Non-pigmented ciliary epithelial cell (primary cell): ENCODE measurements at places on chromosomes 12 and 14.

- DNase-seq = no peak
These were observed 36.4 kb downstream of the MEG3 start for GRCh38 chr14:100862277-100862676.

DNA sequence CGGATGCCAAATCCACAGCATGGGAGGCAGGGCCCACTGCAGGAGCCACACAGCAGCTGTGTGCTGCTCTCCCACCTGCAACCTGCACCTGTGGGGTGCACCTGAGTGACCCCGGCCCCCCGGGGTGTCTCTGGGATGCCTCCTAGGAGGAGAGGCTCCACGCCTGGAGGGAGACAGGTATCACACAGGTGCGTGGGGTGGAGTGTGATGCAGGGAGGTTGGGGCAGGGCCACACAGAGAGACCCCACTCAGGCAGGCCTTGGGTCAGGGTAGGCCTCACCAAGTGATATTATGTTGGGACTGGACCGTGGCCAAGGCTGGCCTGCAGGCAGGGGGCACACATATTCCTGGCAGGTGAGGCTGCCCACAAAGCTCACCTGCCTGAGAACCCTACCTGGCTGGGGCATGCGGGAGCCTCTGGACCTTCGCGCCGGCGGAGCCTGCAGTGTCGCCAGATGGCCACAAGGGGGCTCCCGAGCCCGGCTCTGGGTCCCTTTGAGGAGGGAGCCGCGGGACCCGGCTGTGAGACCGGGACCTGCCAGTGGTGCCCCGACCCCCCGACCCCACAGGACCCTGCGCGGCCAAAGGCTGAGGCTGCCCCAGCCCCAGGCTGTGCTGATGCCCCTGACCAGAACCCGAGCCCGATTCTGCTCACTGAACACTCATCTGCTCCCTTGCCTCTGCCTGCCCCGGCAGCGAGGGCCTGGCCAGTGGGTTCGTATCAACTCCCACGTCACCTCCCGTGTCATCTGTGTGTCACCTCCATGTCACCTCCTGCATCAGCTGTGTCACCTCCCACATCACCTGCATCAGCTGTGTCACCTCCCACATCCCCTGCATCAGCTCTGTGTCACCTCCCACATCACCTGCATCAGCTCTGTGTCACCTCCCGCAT, 11.4 kb downstream of the TMEM121 start:
- DNase-seq = no peak

- no peak for DNase-seq
These were observed 29.4 kb upstream of the PLD4 start for GRCh38 chr14:104895207-104895785.

DNA sequence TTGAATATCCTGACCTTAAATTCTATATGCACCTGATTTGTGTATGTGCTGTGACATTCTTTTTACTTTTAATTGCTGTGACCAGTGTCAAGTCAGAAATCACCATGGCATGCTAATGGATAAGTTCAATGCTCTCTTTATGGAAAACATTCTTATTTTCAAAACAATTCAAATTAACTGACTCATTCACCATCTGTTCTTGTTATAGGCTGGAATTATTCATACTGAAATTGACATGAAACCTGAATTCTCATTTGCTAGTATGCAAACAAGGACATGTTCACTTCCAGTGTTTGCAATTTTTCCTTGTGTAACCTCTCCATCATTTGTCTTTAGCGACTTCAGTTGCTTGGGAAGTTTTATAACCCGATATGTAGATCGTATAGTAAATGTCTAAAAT, at the start of gene TAS2R30:
TSS of gene TAS2R30 (minus strand) at position 340 of the 400 bp plus-strand sequence. CDS start 400 bp downstream, outside the sequence.
- no peak for DNase-seq

DNA sequence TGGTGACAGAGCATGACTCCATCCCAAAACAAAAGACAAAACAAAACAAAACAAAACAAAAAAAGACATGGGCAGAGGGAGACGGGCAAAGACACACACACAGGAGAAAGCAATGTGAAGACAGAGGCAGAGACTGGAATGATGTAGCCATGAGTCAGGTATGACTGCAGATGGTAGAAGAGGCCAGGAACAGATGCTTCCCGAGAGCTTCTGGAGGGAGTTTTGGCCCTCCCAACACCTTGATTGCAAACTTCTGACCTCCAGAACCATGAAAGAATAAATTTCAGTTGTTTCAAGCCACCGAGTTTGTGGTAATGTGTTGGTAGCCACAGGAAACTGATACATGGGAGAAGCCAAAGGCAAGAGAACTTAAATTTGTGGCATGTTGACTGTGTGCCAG, 27.1 kb downstream of the VWF start:
- DNase-seq = no peak

DNA sequence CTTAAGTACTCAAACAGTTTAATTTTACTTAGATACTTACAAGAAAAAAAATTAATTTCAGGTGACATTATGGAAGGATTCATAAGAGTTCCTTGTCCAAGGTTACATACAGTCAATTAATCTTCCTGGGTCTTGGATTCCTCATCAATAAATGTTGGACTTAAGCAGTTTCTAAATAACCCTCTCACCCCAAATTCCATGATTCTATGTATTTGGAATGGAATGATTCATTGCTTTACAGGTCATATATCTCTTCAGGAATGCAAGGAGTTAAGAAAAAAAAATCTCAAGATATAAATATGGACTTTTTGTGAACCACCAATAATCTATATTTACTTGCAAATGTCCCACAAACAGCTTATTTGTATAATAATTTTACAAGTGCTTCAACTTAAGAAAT, 84.2 kb upstream of the BMP4 start:
- peak; percentile 24 for DNase-seq

DNA sequence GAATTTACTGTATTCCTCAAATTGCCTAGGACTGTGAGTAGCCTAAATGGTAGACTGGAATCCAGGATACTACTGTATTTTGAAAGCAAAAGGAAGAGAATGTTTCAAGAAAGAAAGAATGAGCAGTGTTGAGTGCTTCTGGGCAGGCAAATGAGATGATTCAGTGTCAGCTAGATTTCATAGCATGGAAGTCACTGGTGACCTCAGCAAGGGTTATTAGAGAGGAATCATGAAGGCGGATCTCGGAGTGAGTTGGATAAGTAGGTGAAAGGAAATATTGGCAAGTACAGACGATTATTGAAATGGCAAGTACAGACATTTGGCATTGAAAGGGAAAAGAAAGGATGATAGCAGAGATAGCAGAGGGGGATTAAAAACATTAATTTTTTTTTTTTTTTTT, 27.1 kb downstream of the VRK1 start:
- peak; percentile 32 for DNase-seq

DNA sequence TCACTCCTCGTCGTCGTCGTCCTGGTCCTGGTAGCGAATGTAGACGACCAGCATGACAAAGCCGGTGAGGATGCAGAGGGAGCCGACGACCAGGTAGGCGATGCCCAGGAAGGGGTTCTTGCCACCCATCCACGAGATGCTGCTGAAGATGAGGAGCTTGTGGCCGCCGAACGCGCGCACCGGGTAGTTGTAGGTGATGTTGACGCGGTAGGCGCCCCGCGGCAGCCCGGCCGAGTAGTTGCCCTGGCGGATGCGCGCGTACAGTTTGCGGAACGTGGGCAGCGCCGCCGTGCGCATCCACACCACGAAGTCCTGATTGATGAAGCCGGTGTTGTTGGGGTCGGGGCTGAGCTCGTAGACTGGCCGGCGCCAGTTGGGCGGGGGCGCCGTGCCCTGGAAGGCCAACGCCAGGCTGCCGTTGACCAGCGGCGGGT, 1.0 kb downstream of the TMEM30B start:
- DNase-seq = no peak

DNA sequence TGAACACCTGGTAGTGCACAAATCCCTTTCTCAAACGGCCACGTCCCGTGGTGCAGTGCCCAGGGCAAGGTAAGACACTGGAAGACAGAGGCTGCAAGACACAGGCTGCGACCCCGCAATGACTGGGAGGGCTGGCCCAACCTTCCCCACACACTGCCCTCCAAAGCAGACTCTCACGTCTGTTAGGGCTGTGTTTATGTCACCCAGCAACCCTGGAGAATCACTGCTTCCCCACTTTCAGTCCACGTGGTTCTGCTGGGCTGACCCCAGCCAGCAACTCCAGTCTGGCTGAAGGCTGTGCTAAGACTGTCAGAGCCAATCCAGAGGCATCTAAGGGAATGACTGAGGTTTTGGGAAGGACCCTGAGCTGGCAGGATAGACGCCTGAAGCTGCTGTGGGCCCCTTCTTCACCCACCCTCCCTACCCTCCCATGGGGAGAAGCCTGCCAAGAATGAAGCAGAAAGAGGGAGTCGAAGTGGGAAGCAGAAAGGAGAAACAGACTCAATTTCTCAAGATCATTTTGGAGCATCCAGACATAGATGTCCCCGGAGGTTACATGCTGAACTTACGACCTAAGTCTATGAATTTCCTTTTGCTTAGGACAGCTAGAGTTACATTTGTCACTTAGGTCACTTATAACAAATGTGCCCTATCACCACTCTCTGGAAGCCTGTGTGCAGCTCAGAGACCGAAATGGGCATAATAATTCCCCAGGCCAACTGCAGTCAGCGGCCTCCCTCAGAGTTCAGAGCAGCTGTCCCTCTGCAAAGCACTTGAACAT, 11.7 kb downstream of the KDM2B start:
- DNase-seq = no peak

- DNase-seq = no peak
These were observed 261.7 kb downstream of the MSRB3 start for GRCh38 chr12:65540140-65540539.

GRCh38 chr12:32788405-32788804, 32.7 kb upstream of the YARS2 start:
- DNase-seq = no peak

DNA sequence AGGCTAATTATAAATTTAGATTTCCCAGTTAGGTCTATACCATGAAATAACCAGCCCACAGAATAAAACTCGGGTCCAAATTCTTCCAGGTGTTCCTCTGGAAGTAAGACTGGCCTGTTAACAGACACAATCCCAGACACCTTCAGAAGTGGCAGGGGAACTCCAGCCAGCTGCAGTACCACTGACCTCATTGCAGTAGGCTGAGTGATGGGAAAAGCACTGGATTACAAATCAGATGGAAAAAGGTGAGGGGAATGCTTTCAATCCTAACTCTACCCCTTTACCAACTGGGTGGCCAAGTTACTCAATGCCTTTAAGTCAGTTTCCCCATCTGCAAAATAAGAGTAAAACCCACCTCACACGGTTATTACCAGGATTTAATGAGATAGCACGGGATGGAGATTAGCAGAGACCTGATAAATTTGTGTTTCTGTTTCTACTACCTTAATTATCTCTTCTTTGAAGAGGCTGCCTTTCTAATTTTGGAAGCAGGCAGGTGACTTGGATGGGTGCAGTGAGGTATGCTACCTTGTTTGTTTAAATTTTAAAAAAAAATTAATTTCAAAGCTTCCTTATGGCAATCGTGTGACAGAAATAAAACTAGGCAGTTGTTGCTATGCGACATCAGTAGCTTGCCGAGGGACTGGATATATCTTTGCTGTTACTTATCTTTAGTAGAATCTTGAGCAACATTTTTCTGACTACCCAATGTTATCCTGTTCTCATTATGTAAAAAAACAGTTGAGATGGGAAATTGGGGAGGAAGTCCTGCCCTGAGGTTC, 167.3 kb upstream of the GRIN2B start:
- no peak for DNase-seq

DNA sequence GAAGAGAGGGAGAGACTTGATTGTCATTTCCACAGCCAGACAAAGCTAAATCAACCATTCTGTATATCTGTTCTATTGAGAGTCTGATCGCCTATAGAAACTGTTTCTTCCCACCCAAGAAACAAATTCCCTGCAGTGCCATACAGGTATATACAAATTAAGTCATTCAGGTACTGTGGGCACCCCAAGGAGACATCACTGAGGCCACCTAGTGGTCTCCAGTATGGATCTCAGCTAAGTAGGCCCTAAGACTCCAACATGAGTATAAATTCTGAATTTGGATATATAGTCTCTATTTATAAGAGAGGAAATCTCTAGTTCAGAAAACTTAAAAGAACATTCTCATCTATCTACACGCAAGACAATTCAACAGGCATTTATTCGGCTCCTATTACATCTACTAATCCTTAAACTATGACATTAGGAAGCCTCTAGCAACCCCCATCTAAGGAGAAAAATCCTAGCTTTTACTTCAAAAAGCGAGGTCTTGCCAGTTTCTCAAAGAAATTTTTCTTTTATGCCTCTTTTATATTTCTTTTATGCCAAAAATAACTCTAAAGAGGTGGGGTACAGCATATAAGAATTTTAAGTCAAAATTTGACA, 62.6 kb downstream of the DCAF5 start:
- no peak for DNase-seq

GRCh38 chr12:6322352-6322751, 11.9 kb downstream of the PLEKHG6 start:
- no peak for DNase-seq

- no peak for DNase-seq
These were observed 759.7 kb downstream of the GALC start for GRCh38 chr14:87233266-87233665.

GRCh38 chr12:85156569-85156968, 120.4 kb downstream of the LRRIQ1 start:
- no peak for DNase-seq

GRCh38 chr12:100669922-100670321, 96.4 kb downstream of the GAS2L3 start:
- no peak for DNase-seq

- no peak for DNase-seq
These were observed 83.4 kb downstream of the PRORP start for GRCh38 chr14:35205737-35206136.
